ENCODE measurements at places on chromosomes 1 and 21.

DNA sequence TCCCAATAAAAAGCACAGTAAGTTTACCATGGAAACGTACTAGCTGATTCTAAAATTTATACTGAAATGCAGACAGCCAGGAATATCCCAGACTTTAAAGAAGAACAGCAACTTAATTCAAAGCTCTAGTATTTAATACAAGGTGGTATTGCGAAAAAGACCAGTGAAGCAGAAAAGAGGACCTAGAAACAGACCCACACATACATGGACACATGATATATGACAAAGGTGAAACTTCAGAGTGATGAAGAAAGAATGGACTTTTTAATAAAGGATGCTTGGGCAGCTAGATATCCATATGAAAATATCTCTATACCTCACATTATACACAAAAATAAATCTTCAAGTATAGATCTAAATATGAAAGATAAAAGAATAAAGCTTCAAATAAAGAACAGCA, 62.6 kb downstream of the COP1 start:
- no peak for DNase-seq

DNA sequence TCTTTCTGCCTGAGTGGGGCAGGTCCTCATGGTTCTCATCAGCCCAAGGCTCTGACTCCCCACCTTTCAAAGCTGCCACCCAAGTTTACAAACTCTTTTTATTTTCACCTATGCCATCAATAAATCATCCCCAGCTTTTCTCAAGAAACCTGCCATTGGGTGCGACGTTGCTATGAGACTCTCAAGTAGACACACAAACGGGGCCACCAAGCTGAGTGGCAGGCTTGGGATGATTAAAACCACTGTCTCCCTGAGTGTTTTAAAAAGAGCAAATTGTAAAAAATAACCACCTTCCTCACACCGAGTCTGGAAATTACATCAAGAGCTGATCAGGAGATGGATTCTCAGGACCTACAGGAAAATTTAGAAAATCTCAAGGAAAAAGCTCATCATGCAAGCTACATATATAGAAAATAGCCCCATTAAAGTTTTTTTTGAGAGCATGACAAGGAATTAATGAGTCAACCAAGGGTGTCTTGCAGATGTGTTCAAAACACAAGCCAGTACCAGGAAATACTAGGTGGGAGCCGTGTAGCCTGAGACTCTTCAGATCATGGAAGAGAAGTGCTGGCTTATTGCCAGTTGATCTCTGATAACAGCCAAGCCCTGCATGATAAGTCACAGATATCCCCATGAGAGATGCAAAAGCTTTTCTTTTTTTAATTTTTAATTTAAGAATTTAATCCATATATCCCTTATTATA, 158.4 kb upstream of the BACE2 start:
- no peak for DNase-seq

- DNase-seq: peak; percentile 98
Measured at GRCh38 chr1:148263128-148263905, 111.2 kb upstream of the NBPF11 start.

DNA sequence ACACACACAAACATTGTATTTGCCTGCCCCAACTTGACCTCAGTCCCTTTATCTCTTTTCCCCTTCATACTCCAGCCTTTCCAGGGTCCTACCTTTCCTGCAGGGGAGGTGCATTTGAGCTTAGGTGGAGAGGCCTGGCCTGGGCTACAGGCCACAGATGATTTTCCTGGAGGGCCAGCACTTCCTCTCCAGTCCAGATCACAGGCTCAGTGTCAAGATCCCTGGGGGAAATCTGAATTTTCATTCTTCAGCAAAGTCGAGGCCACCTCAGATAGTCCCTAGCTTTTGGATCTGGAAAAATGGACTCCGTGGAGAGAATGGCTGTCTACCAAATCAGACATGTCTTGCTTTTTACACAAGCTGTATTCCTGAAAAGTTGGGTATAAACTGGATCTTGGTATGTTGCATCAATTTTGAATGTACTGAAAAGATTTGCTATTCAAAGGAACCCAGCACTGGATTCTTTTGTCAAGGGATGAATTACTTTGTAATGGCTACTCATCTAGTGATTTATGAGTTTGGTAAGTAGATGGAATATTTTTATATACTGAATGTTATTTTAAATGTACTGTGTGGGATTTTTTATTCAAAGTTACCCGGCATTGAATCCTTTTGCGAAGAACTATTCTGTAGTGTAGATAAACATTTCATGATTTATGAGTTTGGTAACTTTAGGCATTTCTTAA, 78.7 kb downstream of the DDR2 start:
- DNase-seq: no peak

DNA sequence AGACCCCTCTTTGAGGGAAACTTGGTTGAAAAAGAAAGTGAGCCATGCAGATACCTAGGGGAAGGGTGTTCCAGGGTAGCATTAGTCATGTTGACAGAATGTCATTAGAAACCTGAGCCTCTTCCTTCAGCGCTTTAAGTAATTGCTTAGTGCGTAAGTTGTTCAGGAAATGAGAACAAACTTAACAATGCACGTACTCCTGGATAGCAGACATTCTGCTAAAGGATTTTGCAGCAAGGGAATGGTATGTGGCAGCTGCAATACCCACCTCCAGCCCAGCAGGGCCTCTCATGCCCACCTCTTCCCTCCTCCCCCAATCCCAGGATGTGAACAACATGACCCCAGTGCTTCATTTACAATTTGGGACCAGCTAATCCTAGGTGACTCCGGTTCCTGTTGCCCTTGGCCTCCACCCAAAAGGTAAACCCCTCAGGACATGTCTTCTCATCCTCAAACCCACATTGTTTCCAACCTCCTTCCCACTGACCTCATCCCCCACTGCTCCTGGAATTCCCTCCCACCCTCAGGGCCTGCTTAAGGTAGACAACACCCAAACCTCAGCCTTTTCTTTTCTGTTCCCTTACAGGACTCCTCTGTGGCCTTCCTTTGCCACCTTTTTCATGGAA, 98.0 kb upstream of the BCAR3 start:
- DNase-seq: peak; percentile 100

DNA sequence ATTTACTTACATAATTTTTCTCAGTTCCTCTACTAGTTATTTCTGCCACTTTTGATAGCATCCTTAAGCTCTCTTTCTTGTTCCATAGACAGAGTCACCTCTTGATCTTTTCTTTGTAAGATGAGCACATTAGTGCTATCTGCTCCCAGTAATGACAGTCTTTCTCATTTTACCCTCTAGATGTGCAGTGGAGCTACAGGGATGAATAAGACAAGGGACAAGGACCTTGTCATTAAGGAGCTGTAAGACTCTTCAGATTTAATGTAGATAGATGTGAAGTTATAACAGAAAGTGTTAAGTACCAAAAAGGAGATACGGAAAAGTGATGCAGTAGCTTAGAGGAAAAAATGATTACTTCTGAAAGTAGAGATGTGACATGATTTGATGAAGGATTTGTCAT, 20.4 kb downstream of the SCP2 start:
- DNase-seq: no peak

- peak; percentile 56 for DNase-seq
Measured at GRCh38 chr1:154328318-154329151, 3.2 kb downstream of the ATP8B2 start.

- DNase-seq: peak; percentile 84
Measured at GRCh38 chr1:43836267-43836951, 97.2 kb upstream of the ARTN start.

DNA sequence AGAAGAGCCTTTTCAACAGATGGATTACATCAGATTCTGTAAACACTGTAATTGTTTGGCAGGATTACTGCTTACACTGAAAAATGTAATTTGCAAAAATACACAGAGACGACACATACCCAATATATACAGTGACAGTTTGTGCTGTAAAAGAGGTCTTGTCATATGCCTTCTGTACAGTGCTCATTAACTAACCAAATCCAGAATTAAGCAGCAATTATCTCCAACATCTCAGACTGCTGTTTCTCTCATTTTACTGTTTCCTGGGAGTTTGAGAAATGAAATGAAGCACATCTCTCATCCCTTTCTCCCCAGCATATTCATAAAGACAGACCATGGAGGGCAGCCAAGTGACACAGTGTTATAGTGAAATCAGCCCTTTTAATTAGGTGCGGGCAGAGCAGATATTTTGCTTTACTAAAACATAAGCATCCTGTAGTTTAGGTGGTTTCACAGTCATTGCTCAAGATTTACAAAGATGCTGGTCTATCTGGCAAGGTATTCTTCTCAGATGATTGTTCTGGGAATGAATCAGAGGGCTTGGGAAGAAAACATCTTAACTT, 618.4 kb upstream of the USP24 start:
- DNase-seq: no peak

DNA sequence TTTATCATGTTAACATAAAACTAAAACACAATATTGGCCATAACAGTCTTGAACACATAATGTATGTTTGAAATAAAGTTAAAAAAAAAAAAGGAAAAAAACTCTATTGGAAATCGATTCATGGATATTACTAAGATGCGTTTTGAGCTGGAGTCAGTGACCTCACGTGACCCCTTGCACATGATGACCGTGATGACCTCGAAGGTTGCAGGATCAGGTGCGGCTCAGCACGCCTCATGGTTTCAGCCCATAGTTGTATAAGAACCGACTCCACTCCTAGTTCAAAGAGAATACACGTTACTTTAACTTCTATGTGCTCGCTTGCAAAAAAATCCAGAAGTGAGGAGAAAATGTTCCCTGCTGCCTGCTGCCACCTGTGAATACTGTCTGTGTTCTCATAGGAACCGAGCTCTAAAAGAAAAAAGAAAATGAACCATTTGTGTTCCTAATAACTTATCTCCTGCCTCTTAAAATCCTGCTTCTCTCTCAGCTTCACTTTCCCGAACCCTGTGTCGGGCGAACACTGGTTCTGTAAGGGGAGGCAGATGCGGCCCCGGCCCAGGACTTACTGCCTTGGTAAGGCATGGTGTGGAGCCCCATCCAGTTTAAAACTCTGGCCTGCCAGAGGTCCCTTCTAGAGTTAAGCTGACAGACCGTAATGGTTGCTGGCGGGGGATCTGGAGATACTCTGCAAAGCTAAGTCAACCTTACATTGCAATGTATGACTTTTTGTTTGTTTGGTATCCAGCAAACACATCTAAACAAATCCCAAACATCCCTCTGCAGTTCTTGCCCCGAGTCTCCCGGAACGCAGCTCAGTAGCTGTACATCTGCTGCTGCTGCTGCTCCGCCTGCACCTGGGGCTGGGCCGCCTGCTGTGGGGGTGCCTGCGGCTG, 33.8 kb upstream of the RIPK4 start:
- no peak for DNase-seq

DNA sequence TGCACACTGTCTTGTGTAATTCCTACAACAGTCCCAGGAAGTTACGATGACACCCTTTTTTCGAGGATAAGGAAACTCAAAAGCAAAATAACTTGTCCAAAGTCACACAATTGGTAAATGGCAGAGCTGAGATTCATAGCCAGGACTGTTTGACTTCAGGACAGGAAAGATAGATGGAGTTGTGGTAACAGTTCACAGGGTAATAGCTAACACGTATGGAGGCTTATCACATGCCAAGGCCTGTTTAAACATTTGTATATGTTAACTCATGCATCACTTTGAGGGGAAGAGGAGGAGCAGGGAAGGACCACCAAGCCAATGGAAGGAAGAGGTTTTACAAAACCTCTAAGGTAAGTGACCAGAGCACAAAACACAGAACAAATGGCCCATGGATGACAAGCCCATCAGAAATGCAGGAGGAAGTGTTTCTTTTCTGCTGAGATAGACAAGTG, 2.8 kb downstream of the DHCR24 start:
- DNase-seq: peak; percentile 44

DNA sequence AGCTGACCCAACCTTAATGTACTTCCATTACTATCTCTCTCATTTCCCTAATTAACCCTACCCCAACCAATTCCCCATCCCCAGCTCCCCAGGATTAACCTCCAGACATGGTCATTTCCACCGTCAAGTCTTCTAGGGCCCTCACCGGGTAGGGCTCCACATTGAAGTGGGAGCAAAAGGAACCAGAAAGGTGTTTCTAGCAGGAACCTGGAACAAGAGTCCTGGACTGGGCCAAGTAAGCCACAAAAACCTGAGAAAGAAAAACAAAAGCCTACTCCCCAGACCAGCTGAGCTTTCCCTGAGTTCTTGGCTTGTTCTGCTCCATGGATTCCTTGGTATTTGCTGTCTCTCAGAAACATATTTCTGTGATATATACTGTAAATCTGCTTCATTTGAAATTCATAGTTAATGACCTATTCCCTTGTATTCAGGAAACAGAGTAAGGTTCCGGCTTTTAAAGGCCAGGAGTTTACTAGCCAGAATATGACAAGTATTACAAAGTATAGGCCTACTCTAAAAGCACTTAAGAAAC, 58.4 kb downstream of the SYF2 start:
- no peak for DNase-seq

GRCh38 chr1:30903343-30904034, 5.1 kb downstream of the SDC3 start:
- DNase-seq: no peak

GRCh38 chr1:225318706-225319575, 108.9 kb downstream of the LBR start:
- DNase-seq: peak; percentile 61

Measured in bronchial epithelial cell (primary cell).